ENCODE measurements at places on chromosomes 1 and 21.

DNA sequence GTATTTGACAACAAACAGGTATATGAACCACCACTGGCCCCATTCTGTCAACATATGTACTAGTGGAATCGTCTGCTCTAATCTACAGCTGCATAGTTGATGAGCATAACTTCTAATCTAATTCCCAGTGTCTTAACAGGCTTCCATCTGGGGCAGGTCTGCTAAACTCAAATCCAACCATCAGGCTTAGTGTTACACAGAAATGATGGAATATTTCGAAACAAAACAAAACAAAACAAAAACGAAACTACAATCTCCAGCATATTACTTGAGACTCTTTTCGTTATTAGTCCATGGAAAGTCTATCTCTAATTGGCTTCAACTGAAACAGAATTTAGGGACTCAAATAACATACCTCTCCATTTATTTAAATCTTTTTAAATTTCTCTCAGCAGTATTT, 37.6 kb downstream of the DIPK1A start:
- DNase-seq, result no peak

- DNase-seq, result no peak
Measured at GRCh38 chr1:6108937-6109614, 63.4 kb downstream of the KCNAB2 start.

GRCh38 chr1:243213045-243213787, 41.9 kb downstream of the CEP170 start:
- DNase-seq, result no peak

DNA sequence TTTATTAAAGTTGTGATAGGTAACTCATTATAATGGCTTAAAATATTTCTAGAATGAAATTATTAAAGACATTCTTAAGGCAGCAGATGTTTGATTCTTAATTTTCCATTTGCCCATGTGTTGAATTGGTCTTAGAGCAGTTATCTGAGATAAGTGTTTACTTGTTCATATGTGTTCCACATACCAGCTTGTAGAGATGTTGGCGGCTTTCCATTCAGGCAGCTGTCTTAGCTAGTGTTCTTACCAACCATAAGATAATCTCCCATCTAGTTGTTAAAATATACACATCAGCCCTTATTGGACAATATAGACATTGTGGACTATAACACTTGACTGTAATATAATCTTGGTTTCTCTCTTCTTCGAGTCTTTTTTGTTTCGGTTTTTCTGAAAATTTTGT, 1372.9 kb upstream of the ADGRL2 start:
- no peak for DNase-seq

DNA sequence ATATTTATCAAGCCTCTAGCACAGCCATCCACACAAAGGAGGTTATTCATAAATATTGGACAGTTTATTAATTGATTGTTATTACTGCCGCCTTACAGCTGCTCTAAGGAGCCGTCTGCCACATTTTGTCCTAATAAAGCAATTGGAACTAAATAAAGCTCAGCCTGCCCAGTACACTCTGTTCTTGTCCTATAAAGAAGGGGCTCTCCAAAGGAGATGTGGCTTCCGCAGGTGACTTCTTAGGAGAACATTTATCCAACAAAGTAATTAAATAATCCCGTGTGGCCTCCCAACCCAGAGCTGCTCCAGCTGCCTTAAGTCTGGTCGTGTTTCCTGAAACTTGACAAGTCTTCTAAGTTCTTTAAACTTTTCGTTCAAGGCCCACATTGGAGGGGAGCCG, 497.7 kb downstream of the NPHP4 start:
- DNase-seq, result no peak

DNA sequence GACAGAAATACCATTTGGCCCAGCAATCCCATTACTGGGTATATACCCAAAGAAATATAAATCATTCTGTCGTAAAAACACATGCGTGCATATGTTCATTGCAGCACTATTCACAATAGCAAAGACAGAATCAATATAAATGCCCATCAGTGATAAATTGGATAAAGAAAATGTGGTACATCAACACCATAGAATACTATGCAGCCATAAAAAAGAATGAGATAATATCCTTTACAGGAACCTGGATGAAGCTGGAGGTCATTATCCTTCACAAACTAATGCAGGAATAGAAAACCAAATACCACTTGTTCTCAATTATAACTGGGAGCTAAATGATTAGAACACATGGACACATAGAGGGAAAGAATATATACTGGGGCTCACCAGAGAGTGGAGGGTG, 109.6 kb upstream of the SLC35F3 start:
- no peak for DNase-seq

DNA sequence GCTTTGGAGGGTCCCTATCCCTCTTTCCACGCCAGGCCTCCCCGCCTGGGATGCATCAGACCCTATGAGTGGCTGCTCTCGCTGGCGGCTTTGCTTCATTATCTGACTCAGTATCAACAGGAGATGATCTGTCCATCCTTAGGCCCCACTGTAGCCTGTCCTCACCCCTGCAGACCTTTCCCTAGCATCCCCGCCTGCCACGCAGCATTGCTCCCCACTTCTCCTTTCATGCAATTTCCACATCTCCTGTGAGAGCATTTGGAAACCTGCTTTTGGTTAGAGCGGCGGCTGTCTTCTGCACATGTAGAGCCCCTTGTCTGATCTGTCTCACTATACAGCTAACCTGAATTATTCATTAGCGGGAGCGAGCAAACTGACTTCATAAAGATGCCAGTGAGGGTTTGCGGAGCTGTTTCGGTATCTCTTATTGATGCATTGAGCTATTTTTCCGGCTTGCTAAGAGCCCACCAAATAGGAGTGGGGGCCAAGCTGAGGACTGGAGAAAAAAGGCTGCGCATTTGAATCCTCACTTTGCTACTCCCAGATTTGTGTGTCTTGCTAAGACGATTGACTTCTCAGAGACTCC, 40.0 kb upstream of the ATP2B4 start:
- DNase-seq, result no peak

DNA sequence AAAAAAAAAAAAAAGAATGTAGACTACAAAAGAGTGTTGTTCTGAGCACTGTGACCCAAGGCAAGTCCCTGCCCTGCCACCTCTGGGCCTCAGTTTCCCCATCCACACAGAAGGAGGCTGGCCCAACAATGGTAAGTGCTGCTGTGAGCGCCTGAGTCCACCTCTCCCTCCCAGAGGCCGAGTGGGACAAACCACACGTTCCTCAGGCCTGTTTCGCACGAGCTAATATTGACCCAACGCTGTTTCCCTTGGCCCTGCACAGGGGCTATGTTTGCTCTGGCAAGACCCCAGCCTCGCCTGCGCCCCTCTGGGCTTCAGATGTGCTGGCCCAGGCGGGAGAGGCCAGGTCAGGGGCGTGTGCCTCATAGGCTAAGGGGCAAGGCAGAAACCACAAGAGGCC, 12.6 kb upstream of the LAPTM5 start:
- DNase-seq, result no peak

- DNase-seq, result no peak
Measured at GRCh38 chr1:184362876-184363275, 24.0 kb upstream of the C1orf21 start.

DNA sequence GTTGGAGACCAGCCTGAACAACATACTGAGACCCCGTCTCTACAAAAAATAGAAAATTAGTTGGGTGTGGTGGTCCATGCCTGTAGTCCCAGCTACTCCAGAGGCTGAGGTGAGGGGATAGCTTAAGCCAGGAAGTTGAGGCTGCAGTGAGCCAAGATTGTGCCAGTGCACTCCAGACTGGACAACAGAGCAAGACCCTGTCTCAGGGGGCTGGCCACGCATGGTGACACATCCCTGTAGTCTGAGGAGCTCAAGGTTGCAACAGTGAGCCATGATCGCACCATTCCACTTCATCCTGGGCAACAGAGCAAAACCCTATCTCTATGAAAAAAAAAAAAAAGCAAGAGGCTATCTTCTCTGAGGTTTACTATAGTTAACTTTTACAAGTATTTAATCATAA, 12.7 kb upstream of the UBE4B start:
- DNase-seq, result no peak

- DNase-seq, result no peak
Measured at GRCh38 chr1:168372861-168373371, 92.2 kb downstream of the TBX19 start.

DNA sequence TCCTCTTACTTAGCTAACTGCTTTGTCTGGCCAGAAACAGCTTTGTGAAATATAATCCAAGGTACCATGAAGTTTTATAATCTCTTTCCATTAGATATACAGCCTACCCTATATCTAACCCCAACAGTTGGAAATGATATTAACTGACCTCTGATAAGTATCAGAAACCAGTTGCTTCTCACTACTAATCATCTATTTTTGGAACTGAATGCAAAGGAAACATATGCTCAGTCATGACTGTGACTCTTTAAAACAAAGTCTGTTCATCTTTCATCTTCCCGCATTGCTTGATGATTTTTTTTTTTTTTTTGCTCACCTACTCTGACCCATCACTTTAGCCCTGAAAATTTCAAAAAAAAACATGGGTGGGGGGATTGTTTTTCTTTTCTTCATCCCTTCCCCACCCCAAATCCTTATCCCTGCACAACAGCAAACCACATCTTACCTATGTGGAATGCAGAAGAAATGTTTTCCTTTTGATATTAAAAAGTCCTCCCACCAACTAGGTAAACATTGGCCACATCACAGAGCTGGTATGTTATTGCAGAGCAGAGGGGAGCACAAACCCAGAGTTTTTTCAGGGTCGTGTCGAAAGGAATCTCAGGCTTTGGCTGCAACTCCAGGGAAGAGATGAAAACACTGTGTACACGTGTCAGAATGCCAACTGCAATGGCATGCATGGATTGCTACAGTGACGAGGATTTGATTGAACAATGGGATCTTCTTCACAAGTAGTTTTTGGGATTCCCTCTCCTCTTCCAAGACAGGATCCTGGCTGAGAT, 137.3 kb downstream of the SLC30A10 start:
- DNase-seq, result no peak

GRCh38 chr1:155867766-155868165, 8.4 kb downstream of the SYT11 start:
- DNase-seq, result no peak

All from stimulated activated CD8-positive, alpha-beta memory T cell treated with anti-CD3 and anti-CD28 coated beads, Interleukin-15, amount 100 ng/mL, for 4 hours (primary cell).